ENCODE measurements at places on chromosomes 2 and 18. TPM values are rescaled to one million over a fixed set of nuclear protein-coding genes. Genes with fewer than 3 reads are reported as not detected.

- no peak for DNase-seq
Measured at GRCh38 chr2:164763431-164763830, 78.2 kb downstream of the COBLL1 start.

DNA sequence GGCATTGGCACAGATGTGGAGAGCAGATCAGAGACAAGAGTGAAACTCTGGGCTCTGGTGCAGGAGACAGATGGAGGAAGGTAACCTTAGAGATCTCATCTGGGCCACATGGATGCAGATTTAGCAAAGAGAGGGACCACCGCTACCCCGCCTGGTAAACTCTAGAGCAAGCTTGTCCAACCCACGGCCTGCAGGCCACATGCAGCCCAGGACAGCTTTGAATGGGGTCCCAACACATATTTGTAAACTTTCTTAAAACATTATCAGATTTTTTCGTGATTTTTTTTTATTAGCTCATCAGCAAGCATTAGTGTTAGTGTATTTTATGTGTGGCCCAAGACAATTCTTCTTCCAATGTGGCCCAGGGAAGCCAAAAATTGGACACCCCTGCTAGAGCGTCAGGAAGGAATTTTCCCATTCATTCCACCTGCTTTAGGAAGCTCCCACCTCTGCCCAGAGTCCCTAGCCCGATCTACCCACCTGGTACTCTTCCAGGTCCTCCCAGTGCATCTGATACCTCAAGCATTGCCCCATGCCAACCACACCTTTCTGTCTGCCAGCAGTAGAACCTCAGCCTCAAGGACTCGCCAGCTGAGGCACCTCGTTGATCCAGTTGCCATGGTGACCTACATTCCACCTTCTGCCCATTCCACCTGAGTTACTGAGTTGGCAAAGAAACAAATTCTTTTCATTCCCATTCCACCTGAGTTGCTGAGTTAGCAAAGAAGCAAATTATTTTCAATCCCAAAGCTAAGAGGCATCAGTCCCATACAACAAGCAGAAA is at the start of gene CIB4:
Gene CIB4 (minus strand): TSS at position 586 of the 784 bp plus-strand sequence. CDS start 52 bp downstream, at position 534.
- DNase-seq: no peak

The ANKAR gene
- total RNA-seq: 3.9 TPM

The ZNF516 gene
- total RNA-seq: 1.7 TPM

DNA sequence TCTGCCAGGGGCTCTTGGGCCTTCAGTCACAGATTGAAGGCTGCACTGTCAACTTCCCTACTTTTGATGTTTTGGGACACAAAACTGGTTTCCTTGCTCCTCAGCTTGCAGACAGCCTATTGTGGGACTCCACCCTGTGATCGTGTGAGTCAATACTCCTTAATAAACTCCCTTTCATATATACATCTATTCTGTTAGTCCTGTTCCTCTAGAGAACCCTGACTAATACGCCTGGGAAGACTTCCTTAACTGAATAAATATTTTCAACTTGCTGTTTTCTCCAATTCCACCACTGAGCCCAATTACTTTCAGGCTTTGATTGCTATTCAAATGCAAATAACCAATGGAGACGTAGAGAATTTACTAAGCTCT is 61.4 kb upstream of the CCDC195 start:
- no peak for DNase-seq

The TWIST2 gene
- total RNA-seq: 66.9 TPM

GRCh38 chr2:128485761-128486639 is 167.3 kb upstream of the HS6ST1 start:
- DNase-seq: no peak

DNA sequence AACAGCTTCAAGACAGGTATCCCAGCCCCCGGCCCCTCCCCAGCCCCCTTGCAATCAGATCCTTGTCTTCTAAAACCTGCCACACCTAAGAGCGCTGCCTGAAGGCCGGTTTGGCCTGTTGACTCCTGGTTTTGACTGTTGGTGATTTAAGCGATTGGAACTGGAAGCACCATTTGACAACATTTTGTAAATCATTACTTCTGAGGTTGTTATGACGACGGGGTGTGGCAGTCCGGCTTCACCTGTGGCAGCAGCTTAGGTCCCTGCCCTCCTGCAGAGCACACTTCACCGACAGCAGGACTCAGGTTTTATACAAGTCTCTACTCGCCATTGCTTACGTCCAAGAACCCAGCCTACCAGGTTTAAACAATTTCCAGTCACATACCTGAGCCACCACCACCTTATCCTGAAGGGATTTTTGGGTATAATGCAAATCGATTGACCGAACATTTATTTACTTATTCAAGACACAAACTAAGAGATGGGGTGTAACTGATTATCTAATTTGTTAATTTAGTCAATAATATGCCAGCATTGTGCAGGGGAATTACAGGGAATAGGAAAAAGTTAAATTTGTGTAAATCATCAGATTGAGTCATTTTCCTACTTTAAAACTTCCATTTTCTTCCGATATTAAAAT is 707 bp upstream of the DGUOK start:
- DNase-seq: no peak

DNA sequence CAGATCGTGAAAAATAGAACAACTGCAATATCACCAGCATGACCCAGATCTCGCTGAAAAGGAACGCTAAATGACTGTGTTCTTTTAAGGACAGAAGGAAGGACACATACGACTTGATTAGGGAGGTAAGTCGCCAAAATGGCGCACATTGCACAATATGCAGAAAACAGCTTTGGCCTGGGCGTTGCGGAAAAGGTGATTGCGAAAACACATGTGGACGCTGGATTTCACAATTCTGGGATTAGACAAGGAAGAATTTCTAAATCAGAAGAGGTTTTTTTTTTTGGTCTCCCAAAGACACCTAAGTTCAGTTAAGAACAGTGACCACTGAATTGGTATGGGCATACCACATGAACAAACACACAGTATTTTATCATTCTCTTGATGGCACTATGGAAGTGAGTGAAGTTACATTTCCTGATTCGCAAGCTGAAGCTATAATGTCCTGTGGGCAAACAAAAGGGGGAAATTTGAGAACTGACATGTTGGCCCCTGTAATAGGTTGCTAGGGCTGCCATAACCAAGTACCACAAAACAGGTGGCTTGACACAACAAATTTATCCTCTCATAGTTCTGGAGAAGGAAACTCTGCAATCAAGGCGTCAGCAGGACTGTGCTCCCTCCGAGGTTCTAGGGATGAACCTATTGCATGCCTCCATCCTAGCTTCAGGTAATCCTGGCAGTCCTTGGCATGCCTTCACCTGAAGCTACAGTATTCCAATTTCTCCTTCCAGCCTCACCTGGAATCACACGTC is 25.8 kb upstream of the ERICH2 start:
- DNase-seq: no peak

GRCh38 chr2:223537651-223538601 is 64.2 kb downstream of the SCG2 start:
- no peak for DNase-seq

- DNase-seq: no peak
Measured at GRCh38 chr2:135890835-135891234, 14.6 kb upstream of the MCM6 start.

DNA sequence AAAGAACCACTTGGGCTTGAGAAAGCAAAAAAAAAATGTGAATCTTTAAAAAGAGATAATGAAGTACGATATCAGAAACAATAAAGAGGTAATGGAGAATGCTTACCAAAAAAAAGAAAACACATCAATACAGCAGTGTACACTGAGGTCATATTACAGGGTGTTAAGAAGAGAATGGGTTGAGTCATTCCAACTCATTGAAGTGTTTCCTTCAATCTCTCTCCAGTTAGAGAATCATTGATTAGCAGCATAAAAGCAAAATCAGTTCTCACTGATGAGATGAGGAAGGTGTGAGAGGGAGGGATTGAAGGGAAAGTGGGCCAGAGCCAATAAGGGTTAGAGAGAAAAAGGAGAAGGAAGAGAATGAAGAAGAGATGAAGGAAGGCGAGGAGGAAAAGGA is 43.9 kb upstream of the SGPP2 start:
- no peak for DNase-seq

DNA sequence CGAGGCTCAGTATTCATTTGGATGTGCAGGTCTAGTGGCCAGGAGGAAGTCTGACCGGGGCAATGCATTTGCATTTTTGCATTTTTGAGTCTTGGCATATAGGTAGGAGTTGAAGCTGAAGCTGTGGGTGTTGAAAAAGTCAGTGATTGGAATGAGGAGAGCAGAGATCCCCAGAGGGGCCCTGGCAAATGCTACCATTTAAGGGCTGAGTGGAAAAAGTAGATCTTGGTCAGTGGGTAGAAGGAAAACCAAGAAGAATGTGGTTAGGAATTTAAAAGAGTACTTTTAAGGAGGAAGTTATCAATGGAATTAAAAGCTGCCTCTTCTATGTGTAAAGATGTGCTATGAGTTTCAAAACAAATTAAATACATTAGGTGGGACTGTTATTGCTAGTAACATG is 143.0 kb downstream of the ZEB2 start:
- DNase-seq: no peak

DNA sequence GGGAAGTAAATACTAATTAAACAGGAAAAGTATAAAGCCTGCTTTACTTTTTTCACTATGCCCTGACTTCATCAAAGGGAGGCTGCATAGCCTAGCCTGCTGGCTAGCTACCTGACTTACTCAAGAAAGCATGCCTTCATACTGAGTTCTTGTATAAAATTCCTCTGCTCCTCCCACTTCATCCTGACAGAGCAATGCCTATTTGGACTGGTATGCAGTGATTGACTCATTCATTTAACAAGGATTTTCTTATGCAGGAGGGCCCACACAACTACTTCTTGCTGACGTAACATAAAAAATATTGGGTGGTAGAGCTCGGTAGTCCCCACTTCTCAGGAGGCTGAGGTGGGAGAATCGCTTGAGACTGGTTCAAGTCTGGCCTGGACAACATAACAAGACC is 70.5 kb downstream of the PRPF40A start:
- peak; percentile 22 for DNase-seq

The NRP2 gene
- not detected for total RNA-seq

The RUFY4 gene
- total RNA-seq: not detected

DNA sequence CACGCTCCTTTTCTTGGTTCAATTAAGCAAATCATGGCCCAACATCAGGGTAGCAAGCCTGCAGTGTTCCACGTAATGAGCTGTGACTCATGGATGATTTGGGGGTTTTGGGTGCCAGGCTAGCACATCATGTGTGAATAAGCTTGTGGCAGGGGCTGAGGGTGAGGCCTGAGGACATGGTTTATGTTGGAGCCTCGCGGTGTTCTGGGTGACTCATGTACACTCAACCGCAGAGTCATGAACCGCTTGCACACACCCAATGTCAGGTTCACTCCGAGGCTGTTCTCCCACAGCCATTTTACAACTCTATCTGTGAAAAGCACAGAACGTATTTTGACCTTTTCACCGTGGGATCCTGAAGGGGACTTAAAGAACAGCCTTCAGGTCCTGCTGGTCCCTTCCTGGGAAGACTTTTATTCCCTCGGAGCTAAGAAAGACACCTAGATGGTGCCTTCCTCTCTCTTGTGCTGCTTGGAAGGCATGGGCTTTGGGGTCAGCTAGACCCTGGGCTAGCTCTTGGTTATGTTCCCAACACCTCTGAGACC is 139.9 kb upstream of the ZEB2 start:
- DNase-seq: peak; percentile 98

- no peak for DNase-seq
Measured at GRCh38 chr18:8814206-8814605, 108.8 kb downstream of the MTCL1 start.

- no peak for DNase-seq
Measured at GRCh38 chr2:224716201-224716600, at the start of gene CCDC195. TSS of gene CCDC195 (minus strand) at chr2:224716365. CDS start at chr2:224716365, 0 bp downstream.

GRCh38 chr2:89767572-89768435 is 1076.3 kb downstream of the RPIA start:
- DNase-seq: no peak

DNA sequence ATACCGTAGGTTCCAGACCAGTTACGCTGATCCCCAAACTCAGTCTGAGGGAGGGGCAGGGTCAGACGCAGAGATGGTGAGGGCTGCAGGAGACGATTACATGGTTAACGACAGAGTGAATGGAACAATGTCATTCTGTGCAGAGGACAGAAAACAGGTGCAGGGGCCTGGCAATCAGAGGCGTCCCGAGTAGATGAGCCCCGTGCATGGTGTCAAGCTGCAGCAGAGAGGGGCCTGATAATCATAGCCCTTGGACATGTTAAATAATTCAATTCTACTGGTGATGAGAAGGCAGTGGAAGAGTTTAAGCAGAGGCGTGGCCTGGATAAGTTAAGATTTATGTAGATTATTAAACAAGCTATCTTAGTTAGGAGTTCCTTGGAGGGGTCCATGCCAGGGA is 178.6 kb downstream of the MYT1L start:
- no peak for DNase-seq

The CNGA3 gene
- total RNA-seq: not detected

The ICA1L gene
- 3.3 TPM for total RNA-seq

DNA sequence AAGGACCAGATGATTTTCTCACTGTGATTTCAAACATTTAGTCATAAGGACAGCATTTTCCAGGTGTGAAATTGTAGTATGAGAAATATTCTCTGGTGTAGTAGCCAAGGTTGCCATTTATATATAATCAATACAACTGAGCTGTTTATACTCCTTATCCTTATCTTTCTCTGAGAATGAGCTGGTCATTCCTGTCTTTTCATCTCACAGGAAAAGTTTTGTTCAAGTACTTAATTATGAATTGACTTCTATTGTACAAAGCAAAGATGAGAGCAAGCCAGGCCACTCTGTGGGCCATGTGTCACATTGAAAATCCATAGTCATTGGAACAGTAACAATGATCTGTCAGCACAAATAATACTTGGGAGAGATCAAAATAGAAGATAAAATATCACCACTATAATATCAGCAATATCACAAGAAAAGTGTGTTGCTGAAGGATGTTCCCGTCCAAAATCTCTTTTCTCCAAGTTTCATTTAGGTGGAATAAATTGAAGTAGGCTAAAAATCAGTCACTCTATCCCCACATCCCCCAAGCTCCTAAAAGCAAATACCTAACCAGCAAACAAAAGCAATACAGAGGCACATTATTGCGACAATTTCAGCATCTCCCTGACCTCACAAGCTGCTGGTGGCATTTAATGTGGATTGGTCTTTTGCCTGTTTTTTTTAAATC is 2.1 kb downstream of the RIT2 start:
- no peak for DNase-seq

GRCh38 chr2:159592441-159592840 is 23.9 kb downstream of the BAZ2B start:
- no peak for DNase-seq

GRCh38 chr2:47026748-47027534 is 111.3 kb upstream of the MCFD2 start:
- DNase-seq: no peak

GRCh38 chr2:153059338-153060052 is 341.1 kb downstream of the ARL6IP6 start:
- no peak for DNase-seq

DNA sequence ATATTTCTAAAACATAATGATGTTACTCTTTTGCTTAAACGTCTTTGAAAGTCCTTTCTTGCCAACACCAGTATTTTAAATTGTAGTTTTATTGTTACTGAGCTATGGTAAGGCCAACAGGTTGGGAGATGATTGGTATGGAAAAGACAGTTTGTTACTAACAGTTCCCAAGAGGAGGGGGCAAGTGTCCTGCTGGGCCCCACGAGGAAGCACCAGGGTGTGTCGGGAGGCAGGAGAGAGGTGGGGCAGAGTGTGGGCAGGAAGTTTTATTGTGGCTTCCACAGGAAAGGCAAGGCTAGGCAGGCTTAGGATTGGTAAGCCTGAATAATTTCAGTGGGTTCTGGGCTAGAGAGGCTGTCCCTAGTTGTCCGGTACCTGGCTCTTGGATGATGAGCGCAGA is 134.3 kb downstream of the SOCS6 start:
- no peak for DNase-seq

The SATB2 gene
- total RNA-seq: 5.1 TPM

GRCh38 chr2:3440477-3440876 is 61.0 kb downstream of the TRAPPC12 start:
- DNase-seq: no peak

GRCh38 chr2:217951521-217952247 is 51.1 kb downstream of the TNS1 start:
- no peak for DNase-seq

The SLC5A7 gene
- total RNA-seq: not detected

The KATNAL2 gene
- 3.2 TPM for total RNA-seq

Measured in MG63 (cell line).